Thoracic aorta (tissue), 2 donors: ENCODE measurements at places on chromosomes 13 and 19. TPM values are rescaled to one million over a fixed set of nuclear protein-coding genes. Genes with fewer than 3 reads are reported as not detected.

- no peak for DNase-seq
Observed at GRCh38 chr19:8884416-8884815, 52.2 kb downstream of the MBD3L1 start.

- no peak for DNase-seq
Observed at GRCh38 chr13:75347925-75348324, 134.0 kb downstream of the TBC1D4 start.

DNA sequence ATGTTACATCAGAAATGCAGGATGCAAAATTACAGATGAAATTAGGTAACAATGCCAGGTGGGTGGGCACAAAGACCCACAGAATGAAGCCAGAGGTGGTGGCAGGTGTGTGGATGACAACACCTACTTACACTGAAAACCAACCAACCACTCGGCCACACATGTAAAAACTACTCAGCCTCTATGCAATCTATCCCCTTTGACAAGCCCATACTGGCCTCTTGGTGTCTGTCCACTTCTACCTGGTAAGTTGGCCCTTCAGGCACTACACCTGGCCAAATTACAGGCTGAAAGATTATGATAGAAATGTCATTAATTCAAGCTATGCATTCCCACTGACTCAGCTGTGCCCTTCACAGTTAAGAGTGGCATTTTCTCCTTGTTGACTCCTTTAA is 50.0 kb downstream of the BRD4 start:
- DNase-seq = no peak

The CCDC70 gene
- total RNA-seq = not detected

The FLT3LG gene
- 5.6 TPM for total RNA-seq
